ENCODE measurements at places on chromosomes 6 and 20. TPM values are rescaled to one million over a fixed set of nuclear protein-coding genes. Genes with fewer than 3 reads are reported as not detected.

The RIPPLY2 gene
- not detected for polyA plus RNA-seq

DNA sequence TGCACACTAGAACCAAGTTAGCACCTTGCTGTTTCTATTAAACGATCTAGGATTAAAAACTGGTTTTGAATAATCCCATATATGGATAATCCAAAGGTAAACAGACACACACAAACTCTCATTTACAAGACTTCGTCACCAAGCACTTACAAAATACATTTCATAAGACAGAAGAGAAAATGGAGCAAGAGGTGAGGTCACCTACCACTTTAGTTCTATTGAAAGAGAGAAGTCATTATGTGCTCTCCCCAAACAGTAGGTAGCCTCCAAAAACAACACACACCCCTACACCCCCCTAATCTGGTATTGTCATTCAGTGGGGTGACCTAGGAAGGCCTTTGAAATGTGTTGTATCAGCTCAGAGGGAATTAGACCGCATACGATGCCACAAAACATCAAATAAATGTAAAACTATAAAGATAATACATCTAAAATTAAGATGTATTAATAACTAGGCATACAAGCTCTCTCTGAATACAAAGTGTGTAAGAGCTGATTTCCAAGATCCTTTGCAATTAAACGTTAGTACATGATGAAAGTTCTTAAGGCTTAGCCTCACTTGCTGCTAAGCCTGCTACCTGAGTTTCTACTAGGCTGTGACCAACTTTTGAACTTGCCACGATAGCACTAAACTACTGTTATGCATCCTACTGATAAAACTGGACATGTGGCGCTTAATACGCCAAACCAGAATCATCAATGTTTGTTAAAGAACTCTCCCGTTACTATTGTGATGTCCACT is 1.6 kb downstream of the SRPK1 start:
- DNase-seq, result no peak

The OXT gene
- polyA plus RNA-seq, result not detected

DNA sequence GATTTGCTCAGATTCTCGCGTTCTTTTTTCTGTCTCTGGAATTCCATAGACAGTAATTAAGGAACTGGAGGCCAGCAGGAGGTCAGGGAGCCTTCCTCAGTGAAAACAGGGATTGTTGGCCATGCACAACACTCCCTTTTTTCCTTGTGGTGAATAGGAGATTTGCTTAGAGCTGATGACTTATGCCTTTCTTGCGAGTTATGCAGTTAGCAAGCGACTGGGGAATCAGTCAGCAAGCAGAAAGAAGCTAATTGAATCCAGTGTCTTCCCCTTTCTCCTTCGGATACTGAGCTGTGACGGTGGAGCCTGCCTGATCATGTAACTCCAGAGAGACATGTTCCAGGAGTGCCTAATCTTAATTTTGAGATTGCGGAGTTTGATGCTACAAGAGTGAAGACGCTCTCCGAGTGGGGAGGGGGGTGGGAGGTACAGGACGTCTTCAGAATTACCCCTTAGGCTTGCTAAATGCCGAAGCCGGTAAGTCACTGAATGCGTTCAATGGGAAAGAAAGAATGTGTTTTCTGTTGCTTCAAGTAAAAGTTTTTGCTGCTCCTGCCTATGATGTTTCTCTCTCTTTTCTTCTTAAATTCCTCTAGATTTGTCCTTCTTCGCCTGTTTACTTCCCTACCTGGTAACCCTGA is 165.9 kb downstream of the SASH1 start:
- no peak for DNase-seq
